ENCODE measurements at places on chromosomes 16 and 17.

DNA sequence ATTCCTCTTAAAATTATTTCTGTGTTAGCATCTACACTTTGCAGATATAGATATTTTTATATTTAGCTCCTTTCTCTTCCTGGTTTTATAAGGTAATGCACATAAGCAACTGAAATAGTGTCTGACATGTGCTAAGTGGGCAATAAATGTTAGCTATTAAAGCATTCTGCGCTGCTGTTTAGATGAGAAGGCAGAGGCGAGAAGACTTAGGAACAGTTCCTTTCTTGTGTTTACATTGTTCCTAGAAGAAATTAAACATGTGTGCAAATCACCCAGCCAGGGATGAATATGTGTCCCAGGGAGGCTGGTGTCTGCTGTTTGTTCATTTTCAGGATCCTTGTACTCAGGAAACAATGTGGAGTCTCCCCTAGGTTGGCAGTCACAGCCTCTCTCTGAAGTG, 292.3 kb downstream of the PMP22 start:
- DNase-seq, result no peak

DNA sequence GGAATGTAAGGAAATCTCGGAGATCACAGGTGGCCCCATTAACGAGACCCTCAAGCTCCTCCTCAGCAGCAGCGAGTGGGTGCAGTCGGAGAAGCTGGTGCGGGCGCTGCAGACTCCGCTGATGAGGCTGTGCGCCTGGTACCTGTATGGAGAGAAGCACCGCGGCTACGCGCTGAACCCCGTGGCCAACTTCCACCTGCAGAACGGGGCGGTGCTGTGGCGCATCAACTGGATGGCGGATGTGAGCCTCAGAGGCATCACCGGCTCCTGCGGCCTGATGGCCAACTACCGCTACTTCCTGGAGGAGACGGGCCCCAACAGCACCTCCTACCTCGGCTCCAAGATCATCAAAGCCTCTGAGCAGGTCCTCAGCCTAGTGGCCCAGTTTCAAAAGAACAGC, 16.2 kb downstream of the MLYCD start:
- DNase-seq, result no peak

DNA sequence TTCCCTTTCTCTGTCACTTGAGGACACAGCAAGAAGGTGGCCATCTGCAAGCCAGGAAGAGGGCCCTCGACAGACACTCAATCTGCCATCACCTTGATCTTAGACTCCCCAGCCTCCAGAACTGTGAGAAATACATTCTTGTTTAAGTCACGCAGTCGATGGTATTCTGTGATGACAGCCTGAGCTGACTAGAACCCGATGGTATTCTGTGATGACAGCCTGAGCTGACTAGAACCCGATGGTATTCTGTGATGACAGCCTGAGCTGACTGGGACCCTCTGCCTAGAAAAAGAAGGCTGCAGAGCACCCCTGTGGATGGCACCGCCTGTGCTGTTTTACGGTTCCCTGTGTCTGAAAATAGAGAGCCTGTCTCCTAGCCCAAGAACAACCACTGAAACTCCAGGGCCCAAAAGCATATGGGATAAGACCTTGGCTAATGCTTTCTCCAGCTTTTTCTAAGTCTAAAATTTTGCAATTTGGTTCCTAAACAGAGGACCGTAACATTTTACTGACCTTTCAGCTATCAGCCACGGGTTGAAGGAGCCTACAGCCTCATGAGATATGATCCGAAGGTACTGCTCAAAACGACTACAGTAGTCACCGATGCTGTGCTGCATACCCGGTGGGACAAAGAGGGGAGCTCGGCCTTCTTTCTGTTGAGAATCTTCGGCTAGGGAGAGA, 33.1 kb upstream of the PITPNM3 start:
- DNase-seq, result no peak

- DNase-seq, result no peak
Observed at GRCh38 chr17:77790143-77790829, 168.2 kb upstream of the TNRC6C start.

DNA sequence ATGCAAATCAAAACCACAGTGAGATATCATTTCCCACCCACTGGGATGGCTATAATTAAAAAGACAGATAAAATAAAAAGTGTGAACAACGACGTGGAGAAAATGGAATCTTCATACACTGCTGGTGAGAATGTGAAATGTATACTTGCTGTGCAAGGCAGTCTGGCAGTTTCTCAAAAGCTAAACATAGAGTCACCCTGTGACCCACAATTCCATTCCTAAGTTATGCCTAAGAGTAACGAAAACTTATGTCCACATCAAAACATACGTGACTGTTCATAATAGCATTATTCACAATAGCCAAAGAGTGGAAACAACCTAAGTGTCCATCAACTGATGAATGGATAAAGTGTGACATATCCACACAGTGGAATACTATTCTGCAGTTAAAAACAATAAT, 38.1 kb upstream of the VPS4A start:
- DNase-seq, result no peak

- no peak for DNase-seq
Observed at GRCh38 chr17:55778389-55779118, 27.7 kb downstream of the PCTP start.
